Pulmonary artery endothelial cell (primary cell): ENCODE measurements at places on chromosomes 5 and 9. TPM values are rescaled to one million over a fixed set of nuclear protein-coding genes. Genes with fewer than 3 reads are reported as not detected.

Gene MCTP1
- 63.6 and 192 TPM in 2 replicates for total RNA-seq

Gene HSPA5
- 186 and 341 TPM in 2 replicates for total RNA-seq

Gene RPS23
- total RNA-seq: 3,689 and 4,914 TPM in 2 replicates

Gene LRRC70
- total RNA-seq: 22.2 and 37.8 TPM in 2 replicates

Gene FSTL4
- not detected in 2 replicates for total RNA-seq

Gene EQTN
- not detected in 2 replicates for total RNA-seq

Gene ECSCR
- total RNA-seq: 448 and 513 TPM in 2 replicates

Gene SLC36A3
- total RNA-seq: not detected in 2 replicates

Gene PDZD2
- total RNA-seq: 0.74 and 1.6 TPM in 2 replicates

Gene DBN1
- 201 TPM in 2 replicates for total RNA-seq

Gene OCLN
- 14.0 and 36.5 TPM in 2 replicates for total RNA-seq

Gene CSNK1G3
- total RNA-seq: 36.3 and 45.9 TPM in 2 replicates

Gene NUTM2F
- total RNA-seq: not detected in 2 replicates

Gene PWWP2A
- 13.4 and 17.0 TPM in 2 replicates for total RNA-seq

Gene ARHGEF28
- 74.8 and 113 TPM in 2 replicates for total RNA-seq

Gene MGAT1
- 84.3 and 86.0 TPM in 2 replicates for total RNA-seq

Gene FCN1
- not detected in 2 replicates for total RNA-seq
